ENCODE measurements at places on chromosomes 4 and X. TPM values are rescaled to one million over a fixed set of nuclear protein-coding genes. Genes with fewer than 3 reads are reported as not detected.

UGT2B7 gene
- total RNA-seq, result not detected

ASB11 gene
- total RNA-seq, result not detected

TBC1D8B gene
- total RNA-seq, result 12.1 TPM

AFM gene
- not detected for total RNA-seq

LRCH2 gene
- 3.2 TPM for total RNA-seq

CXCL13 gene
- total RNA-seq, result not detected

POLN gene
- total RNA-seq, result 2.4 TPM

SSX3 gene
- total RNA-seq, result not detected

S100P gene
- not detected for total RNA-seq

ZNF732 gene
- total RNA-seq, result 0.30 TPM

STBD1 gene
- total RNA-seq, result 4.5 TPM

CT47A7 gene
- total RNA-seq, result not detected

ARHGAP6 gene
- 1.6 TPM for total RNA-seq

NEUROG2 gene
- not detected for total RNA-seq
